ENCODE measurements at places on chromosomes 4 and X.

GRCh38 chrX:70029863-70030262, 19.9 kb downstream of the AWAT2 start:
- no peak for DNase-seq

DNA sequence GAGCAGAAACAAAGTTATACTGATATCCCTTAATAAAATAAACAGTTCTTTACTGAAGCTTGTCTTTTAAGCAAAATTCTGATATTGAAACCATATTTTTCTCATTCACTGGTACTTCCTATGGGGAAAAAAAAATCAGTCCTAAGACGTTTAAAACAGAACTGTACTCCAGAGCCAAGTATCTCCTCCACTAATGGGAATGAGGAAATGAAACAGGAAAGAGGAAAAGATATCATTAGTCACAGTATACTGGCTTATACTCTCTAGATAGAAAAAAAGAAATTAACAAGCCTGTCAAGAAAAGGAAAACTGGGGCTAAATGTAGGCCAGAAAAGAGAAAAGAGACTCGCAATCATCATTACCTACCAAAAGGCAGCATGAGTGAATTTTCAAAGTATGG, 252.7 kb downstream of the CENPC start:
- DNase-seq = no peak

DNA sequence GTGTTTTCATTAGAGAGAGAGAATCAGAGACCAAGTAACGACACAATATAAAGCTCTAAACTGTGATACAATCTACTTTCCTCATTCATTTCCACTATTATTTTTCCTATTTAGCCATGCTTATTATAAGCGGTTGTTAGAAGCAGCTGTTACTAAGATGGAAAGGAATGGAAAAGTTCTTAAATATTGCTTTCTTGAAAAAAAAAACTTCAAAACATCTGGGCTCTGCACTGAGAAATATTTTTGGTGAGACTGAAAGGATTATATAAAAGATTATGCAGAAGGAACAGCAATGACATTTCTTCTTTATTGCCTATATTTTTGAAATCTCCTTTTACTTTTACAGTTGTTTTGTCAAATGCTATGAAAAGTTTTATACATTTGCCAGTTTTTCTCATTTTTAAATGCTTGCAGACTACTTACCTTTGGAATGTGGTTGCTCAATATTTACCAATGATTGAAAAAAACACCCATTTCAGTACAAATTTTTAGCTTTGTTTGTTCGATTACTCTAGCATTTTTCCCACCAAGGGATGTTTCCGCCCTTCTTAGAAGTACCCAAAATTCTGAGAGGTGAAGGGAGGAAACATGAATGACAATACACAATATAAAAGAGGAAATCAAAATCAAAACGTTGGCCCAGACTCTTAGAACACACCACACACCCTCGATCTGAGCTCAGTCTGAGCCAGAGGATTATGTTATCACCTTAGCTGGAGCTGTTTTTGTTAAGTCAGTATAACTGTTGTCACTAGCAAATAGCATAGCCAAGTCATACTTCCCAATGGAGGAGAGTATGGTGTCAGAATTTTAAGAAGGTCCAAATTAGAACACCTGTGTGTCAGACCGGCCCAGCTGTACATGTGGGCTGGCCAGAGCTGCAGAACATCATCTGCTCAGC, 18.4 kb downstream of the DKK2 start:
- DNase-seq = no peak

- no peak for DNase-seq
These were observed 10.7 kb upstream of the HMGB3 start for GRCh38 chrX:150972450-150972849.

GRCh38 chr4:85430697-85431096, 44.3 kb upstream of the ARHGAP24 start:
- no peak for DNase-seq

DNA sequence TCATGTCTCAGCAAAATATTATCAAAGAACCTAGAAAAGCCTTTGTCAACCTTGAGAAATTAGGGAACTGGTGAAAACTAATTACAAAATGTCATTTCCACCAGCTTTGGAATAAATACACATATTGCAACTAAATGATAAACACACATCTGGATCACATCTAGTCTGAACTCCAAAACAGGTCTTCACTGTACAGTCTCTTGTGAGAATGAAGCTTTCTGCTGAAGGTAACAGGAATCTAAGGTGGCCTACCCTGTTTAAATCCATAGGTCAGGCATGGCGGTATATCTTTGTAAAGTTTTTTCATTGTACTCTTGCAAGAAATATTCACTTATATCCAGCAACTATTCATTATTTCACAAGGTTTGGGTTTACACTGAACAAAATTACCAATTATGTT, 1.7 kb downstream of the SH3D19 start:
- no peak for DNase-seq

DNA sequence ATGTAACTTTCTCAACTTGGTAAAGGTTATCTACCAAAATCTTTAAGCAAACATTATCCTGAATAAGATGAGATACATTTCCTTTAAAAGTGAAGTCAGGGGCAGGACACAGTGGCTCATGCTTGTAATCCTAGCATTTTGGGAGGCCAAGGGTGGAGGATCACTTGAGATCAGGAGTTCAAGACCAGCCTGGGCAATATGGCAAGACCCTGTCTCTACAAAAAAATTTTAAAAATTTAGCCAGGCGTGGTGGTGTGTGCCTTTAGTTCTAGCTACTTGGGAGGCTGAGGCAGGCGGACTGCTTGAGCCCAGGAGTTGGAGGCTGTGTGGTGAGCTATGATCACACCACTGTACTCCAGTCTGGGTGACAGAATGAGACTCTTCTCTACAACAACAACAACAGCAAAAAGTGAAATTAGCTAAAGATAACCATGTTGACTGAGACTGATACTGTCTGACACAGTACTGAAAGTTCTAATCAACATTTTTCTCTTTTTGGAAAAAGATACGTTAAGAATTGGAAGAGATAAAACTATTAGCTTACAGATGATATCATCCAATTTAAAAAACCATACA, 4.9 kb downstream of the DCAF16 start:
- no peak for DNase-seq

GRCh38 chrX:39601231-39602177, 496.3 kb downstream of the BCOR start:
- no peak for DNase-seq

- DNase-seq = peak; percentile 32
These were observed 38.4 kb upstream of the STS start for GRCh38 chrX:7109049-7109531.

- no peak for DNase-seq
These were observed 550.5 kb upstream of the BOD1L1 start for GRCh38 chr4:14177987-14178386.

DNA sequence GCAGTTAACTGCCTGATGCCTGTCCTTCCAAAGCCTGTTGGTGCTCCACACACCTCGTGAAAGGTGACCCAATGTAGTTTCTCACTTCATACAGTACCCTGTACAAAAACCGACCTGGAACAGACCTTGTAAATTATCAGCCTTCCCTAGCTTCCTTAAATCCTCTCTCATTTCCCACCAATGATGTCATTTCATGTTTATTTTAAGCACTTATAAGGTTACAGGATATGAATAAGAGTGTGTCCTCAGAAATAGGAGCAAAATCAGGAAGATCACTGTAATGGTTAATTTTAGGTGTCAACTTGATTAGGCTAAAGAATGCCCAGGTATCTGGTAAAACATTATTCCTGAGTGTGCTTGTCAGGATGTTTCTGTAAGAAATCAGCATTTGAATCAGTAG, 44.7 kb downstream of the TMEM150C start:
- DNase-seq = peak; percentile 35

DNA sequence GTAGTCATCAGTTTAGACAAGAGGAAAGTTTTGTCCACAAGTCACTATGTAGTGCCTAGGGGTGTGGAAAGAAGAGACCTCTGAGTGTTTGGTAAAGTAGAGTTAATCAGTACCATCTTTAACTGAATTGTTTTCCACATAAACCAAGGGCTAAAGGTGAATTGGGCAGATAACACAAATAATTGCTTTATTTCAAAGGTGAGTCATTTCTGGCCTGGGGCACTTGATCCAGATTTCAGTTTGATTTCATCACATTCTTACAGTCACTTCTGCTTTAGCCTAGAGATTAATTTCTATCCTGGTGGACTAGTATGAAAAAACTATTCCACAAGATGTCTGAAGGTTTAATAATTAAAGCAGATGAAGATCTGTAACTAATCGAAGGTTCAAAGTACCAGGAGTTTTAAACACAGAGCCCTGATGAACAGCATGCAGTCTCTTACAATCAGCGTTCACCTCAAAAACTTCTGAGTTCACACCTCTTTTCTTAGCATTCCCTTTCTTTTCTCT, 74.5 kb upstream of the BOD1L1 start:
- DNase-seq = peak; percentile 20

DNA sequence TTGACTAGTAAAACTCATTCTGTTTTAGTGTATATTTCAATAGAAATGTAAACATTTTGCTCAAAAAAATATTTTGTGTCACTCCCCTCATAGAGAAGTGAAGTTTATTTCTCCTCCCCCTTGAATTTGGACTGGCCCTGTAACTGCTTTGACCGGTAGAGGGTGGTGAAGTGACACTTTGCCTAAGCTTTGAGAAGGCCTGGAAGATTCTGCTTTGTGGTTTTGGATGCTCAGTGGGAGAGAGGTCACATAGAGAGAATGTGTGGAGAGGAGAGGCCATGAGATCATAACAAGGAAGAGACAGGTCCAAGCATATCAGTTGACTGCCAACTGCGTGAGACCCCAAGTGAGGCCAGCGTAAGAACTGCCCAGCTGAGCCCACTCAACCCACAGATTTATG, 19.1 kb upstream of the ARX start:
- peak; percentile 22 for DNase-seq

GRCh38 chr4:169620880-169621248, 486 bp downstream of the CLCN3 start:
- peak; percentile 44 for DNase-seq

DNA sequence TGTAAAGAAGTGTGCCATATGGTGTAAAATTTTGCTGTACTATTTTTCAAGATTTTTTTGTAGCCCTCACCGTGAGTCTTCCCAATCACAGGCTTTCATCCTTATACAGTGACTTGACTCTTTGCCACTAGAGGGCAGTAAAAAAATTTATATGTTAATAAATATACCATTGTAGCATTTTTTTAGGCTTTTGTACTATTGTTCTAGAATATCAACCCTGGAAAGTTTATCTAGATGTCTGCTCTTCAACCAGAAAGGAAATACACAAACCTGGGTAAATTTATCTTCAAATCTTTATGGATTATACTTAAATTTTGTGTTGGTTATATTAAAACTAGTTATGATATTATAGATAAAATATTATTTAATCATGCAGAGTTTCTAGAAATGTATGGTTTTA, 235.3 kb downstream of the TENM3 start:
- DNase-seq = peak; percentile 66

- DNase-seq = no peak
These were observed 23.1 kb downstream of the SEL1L3 start for GRCh38 chr4:25839687-25840086.

- DNase-seq = no peak
These were observed 1.7 kb downstream of the CLCN4 start for GRCh38 chrX:10158279-10159144.
